RWPE2 (cell line): ENCODE measurements at places on chromosomes 12 and 14.

DNA sequence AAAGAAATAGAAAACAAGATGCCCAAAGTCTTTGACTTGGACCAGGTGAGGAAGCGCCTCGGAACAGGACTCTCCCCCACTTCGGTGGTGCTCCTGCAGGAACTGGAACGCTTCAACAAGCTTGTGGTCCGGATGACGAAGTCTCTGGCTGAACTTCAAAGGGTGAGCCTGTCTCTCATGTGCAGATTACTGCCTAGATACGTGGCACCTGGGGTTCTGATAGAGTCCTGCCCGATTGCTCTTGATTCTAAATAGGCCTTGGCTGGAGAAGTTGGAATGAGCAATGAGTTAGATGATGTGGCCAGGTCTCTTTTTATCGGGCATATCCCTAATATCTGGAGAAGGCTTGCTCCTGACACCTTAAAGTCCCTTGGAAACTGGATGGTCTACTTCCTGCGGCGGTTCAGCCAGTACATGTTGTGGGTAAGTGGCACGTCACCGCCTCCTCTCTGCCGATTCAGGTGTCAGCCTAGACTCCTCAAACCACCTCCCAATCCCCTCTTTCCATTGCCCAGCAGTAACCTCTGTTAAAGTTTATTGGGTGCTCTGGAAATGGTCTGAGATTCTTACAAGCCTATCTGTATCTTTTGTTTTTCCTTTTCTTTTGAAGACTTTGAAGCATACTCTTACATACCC, 40.8 kb downstream of the CCDC92 start:
- DNase-seq = no peak

GRCh38 chr12:65392491-65392890, 114.0 kb downstream of the MSRB3 start:
- no peak for DNase-seq

- no peak for DNase-seq
These were observed 260.2 kb downstream of the BMP4 start for GRCh38 chr14:53696217-53696965.

GRCh38 chr14:74619672-74620131, 7.7 kb upstream of the LTBP2 start:
- peak; percentile 91 for DNase-seq

- no peak for DNase-seq
These were observed 41.0 kb downstream of the CMKLR1 start for GRCh38 chr12:108297895-108298760.

DNA sequence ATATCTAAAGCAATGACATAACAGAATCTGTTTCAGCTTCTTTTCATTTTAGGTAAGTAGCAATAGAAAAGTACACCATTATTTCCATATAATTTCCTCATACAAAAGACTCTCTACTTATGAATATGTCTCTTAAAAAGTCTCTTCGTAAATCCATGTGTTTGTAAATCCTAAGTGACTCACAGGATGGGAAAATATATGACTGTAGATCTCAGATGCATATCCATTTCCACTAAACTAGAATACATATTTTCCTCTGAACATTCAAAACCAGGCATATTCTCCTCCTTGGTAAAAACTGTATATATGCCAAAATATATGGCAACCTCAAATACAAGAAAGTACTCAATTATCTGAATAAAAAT, 93.6 kb downstream of the TXNDC16 start:
- DNase-seq = no peak

GRCh38 chr12:50927766-50928224, 24.5 kb upstream of the HIGD1C start:
- no peak for DNase-seq

GRCh38 chr12:32265951-32266350, 133.4 kb upstream of the FGD4 start:
- DNase-seq = no peak

GRCh38 chr14:85915711-85916110, 385.8 kb downstream of the FLRT2 start:
- no peak for DNase-seq

DNA sequence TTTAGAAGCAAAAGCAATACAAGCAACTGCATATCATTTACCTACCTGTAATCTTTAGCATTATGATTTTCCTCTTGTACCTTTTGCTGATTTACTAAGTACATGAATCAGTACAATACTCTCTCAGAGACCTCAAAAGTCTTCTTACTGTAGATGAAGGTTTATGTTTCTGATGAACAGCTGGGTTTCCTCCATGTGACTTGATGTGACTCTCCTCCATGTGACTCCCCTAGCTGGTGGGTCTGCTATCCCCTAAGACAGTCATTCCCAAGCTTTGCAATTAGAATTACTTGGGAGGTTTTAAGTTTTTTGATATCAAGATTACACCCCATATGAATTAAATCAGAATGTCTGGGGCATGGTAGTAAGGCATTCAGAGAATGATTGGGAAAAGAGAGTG, 32.0 kb upstream of the ABCC9 start:
- no peak for DNase-seq

- DNase-seq = no peak
These were observed 26.7 kb upstream of the RAB21 start for GRCh38 chr12:71727958-71728357.

DNA sequence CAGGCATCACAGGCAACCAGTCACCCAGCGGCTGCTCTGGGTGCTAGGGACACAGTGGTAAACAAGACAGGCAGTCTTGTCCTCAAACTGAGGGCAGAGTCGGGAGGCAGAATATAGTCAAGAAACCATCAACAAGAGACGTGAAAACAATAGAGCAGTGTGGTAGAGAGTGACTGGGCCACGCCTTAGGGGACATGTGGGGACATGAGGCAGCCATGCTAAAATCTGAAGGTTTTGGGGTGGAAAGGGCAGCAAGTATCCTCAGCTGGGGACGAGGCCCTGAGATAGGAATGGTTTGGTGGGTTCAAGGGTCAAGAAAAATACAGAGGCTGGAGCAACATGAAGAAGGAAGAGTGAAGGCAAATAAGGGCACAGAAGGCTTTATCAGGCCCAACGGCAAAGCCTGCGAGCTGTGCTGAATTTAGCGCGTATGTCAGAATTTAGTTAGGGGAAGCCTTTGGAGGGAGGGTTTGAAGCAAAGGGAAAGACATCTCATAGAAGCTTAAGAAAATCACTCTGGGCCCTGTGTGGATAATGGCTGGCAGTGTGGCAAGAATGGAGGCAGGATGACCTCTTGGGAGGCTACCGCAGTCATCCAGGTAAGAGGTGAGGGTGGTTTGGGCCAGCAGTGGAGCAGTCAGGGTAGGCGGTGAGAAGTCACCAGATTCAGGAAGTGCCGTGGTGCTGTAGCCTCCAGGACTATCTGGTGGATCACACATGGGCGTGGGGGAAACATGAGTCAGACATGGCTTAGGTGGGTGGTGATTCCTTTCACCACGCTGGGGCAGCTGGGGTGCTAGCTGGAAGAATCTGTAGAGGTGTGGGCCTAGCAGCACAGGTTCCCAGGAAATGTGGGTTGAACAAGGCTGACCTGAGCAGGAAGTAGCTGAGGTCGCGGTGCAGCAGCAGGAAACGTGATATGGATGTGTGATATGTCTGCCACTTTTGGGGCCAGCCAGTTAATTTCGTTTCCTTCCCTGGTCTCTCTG, 3.0 kb downstream of the EVL start:
- DNase-seq = peak; percentile 87

GRCh38 chr12:25320123-25321006, 69.6 kb upstream of the KRAS start:
- DNase-seq = no peak

DNA sequence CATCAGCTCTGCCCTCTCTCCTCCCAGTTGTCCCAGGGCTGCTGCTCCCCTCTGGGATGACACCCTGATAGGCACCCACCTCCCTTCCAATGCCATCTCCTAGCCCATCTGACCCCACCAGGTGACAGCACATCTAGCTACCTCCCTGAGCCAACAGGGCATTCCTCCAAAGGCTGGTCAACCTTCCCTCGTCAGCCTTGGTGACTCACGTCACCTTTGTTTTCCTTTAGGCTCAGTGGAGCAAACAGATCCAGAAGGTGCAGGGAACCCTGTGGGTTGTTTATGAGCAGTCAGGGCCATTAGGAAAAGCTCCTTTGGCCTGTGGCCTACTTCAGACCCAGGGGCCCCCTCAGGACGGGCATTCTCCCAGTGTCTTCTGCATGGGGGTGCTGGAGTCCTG, 32.4 kb downstream of the PIGH start:
- peak; percentile 51 for DNase-seq

DNA sequence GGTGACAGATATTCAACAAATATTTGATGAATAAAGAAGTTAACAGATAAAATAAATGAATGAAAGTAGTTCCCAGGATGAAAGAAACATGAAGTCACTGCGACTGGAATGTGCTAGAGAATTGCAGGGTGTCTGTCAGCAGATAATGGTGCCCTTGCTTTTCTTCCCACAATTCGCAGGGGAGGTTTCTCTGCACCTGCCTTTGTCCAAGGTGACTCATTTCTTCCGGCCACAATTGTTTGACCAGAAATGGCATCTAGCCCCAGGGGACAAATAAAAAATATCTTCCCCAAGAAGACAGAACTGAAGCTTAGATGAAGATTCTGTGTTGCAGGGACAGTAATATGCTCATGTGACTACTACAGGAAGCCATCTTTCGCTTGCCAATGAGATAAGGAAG, 316.1 kb upstream of the TBX3 start:
- DNase-seq = no peak

DNA sequence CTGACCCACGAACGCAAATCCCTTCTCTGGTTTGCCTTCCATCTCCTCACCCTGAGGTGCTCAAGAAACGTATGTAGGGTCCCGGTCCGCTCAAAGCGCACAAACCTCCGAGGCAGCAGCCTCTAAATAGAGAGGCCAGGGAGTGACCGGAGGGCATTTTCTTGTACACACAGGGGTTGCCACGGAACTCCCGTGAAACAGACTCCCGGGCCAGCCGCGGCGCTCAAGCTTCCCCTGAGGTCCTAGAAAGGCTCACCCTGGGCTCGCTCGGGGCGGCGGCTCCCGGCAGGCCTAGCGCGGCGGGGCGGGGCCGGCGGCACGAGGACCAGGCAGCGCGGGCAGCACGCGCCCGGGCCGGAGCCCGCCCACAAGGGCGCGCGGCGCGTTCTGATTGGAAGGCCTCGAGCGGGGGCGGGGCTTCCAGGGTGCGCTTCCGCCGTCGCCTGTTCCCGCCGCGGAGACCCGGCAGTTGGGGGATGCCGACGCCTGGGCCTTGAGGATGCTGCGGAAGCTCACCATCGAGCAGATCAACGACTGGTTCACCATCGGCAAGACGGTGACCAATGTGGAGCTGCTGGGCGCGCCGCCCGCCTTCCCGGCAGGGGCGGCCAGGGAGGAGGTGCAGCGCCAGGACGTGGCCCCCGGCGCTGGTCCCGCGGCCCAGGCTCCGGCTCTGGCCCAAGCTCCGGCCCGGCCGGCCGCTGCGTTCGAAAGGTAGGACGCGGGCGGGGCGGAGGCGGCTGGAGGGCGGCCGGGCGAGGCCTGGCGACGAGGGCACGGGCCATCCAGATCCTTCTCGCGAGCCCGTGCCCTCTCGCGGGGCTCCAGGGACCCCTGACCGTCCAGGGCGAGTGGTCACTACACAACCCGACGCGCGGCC, at the start of gene TDRD9:
Gene TDRD9 (plus strand): TSS at position 446 of the 880 bp plus-strand sequence. CDS start 54 bp downstream, at position 500.
- DNase-seq = no peak

- DNase-seq = no peak
These were observed 111.2 kb downstream of the RFLNA start for GRCh38 chr12:124406043-124406442.

GRCh38 chr12:114384739-114385138, 21.2 kb downstream of the TBX5 start:
- no peak for DNase-seq

DNA sequence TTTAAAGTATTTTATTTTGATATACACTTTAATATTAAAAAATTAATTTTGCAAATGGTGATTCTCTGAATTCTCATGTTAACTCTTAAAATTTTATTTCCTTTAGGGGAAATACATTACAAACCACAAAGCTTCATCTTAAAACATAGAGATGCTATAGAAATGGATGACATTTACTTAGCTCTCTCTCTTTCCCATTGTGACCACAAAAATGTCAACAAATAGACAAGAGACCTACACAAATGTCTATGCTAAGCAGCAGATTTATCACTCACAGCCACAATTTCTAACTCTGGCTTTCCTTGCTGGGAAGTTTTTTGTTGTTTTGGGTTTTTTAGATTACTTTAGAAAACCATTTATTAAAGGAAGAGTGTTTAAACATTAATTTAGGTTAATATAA, 19.9 kb upstream of the PHC1 start:
- no peak for DNase-seq

- DNase-seq = no peak
These were observed 67.2 kb downstream of the WDR20 start for GRCh38 chr14:102206918-102207317.

GRCh38 chr14:34498684-34499412, 36.8 kb upstream of the SPTSSA start:
- no peak for DNase-seq

DNA sequence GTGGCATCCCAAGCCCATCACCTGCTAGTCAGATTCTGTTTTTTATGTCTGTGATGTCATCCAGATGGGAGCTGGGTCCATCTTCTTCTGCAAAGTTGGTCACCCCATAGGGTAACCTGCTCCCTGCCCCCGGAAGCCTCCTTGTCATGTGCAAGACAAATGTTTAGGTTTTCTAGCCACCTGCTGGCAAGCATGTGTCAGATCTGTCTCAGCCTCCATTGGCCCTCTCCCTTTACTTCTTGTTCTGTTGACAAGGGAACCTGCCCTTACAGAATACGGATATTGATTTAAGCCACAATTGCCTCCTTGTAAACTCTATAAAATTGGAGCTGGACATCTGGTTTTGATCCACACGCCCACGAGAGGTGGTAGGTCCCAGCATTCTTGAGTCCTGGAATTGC, 7.5 kb downstream of the NTF3 start:
- no peak for DNase-seq

GRCh38 chr14:54207075-54207474, 189.7 kb upstream of the CDKN3 start:
- no peak for DNase-seq

GRCh38 chr12:38137716-38138115, 178.9 kb upstream of the ALG10B start:
- DNase-seq = no peak

- DNase-seq = peak; percentile 92
These were observed 743 bp upstream of the CAND1 start for GRCh38 chr12:67268335-67268895.

DNA sequence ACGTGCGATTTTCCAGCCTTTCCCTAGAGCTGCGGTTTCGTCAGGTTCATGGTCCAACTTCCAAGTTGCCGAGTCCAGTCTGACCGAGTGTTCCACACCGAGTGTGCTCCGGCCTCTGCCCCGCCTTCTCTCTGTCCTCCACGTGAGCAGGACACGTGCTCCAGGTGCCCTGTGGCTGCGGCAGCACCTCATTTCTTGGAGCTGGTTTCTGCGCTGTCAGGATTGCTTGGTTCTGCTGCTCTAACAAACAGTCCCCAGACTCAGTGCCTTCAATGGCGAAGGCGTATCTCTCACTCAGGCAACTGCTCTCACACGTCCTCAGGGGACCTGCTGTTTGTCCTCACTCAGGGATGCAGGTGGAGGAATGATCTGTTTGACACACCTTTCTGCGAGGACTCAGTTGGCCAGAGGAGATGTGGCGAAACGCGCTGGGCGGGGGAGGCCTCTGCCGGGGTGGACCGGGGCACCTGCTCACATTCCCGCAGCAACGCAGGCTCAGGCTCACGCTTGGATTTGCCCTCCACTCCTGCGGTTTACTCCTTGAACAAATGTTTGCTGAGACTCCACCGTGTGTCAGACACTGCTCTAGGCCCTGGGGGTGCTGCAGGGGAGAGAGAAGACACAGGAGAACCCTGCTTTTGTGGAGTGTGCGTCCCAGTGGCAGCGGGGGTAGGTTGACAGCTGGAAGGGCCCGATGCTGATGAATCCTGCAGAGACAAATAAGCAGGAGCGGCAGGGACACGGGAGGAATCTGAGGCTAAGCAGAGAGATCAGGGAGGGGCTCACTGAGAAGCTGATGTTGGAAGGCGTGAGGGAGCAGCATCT, 63.4 kb upstream of the FBRSL1 start:
- DNase-seq = no peak
